ENCODE measurements at places on chromosomes 11 and 22.

DNA sequence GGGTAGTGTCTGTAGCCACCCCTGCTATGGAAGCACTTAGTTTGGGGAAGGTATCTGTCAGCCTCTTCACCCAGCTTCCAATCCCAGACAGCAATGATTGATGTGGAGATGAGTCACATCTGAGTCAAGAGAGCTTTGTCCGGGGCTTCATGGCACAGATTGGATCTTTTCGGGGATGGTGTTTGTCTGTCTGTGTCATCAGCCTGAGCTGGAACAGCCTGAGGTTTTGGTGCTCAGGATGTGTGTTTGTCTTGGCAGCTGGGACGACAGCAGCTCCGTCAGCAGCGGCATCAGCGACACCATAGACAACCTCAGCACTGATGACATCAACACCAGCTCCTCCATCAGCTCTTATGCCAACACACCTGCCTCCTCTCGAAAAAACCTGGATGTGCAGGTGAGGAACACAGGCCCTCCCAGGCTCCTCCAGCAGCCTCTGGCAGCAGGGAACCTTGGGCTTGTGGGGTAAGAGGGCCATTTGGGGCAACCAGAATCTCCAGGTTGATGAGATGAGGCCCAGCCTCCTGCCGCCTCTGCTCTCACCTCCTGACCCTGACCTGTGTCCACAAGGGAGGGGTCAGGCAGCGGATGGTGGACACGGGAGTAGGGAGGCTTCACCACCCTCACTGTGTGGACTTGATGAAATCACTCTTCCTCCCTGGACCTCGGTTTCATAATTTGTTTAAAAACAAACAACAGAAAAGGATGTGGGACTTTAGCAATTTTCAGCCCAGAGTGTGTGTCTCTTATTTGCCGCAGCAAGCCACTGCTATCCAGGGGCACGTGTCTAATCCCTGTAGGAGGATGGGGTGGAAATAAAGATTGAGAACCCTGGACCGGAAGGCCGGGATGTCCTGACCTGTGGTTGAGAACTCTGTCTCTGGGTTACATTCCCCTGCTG lies 124.3 kb downstream of the DBX1 start:
- no peak for DNase-seq

DNA sequence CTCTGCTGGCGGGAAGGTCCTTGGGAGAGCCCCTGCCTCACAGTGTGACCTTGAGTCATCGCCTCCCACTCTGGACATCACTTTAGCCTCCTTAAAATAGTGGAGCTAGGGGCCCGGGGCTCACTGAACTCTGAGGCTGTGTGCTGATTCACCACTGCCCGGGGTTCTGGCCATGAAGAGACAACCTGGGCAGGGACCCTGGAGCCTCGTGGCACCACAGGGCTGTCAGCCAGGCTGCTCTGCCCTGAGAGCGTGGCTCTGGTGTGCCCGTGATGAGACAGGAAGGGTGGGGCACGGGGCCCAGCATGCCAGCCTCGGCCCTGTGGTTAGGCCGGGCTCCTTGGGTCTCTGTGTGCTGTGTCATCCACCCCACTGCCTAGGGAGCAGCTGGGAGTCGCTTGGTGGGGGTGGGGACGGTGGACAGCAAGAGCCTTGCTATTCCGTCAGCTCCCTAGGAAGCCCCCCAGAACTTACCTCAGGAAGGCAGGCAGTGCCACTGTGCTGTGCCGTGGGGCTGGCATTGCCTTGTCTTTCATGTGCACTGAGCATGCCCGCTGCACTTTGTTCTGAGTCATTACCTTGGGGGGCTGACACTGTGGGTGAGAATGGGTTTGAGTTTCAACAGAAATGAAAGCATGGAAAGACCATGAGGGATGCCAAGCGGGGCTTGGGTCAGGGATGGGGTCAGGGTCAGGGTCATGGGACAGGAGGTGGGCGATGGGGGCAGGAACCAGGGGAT lies 31.7 kb downstream of the TPCN2 start:
- no peak for DNase-seq

GRCh38 chr22:41498303-41498835 lies 29.5 kb downstream of the ACO2 start:
- DNase-seq: no peak

DNA sequence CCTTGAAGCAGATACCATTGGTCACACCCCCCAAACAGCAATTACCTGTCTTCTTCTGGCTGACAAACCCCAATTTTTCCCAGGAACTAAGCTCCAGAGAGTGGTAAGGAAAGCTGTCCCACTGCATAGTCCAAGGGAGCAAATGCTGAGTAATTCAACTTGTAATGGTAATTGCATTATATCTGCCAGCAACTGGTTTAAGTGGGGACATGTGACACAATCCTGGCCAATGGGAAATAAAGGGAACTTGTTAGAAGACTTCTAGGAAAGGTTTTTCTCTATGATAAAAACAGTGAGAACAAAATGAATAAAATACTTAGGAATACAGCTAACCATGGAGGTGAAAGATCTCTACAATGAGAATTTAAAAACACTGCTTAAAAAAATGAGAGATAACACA lies 9.5 kb upstream of the ISX start:
- no peak for DNase-seq

GRCh38 chr11:78395597-78395996 lies 22.0 kb downstream of the GAB2 start:
- DNase-seq: no peak

DNA sequence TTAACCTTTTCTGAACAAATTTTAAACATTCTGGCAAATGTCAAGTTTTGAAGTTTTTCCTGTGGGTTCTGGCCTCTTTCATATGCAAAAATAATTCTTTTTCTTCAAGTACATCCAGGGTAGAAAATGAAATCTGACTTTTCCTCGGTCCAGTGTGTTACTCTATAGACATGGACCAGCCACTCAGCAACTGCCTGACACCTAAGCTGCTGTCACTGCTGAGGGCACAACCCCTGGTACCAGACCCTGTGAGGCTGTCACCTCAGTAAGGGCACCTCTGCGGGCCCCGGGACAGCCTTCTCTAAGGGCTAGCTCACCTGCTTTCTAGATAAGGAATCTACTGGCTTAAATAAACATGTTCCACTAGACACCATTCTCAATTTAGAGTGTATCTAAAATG lies 33.8 kb downstream of the PPIL2 start:
- DNase-seq: no peak

DNA sequence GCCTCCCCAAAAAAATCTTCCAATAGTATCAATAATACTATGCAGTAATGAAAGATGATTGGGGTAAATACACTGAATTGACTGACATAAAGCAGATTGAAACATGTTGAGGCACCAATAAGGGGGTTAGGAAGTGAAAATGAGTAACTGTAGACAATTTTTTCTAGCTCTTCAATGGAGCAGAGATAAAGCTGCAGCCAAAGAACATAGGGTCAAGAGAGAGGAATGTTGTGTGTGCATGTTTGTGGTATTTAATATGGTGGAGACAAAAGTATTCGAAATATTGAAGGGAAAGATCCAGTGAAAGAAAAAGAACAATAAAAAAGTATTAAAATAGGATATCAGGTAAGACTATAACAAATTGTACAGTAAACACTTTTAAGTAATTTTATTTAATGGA lies 450.0 kb upstream of the CCDC179 start:
- no peak for DNase-seq

- no peak for DNase-seq
Measured at GRCh38 chr11:79362821-79363220, 78.0 kb downstream of the TENM4 start.

GRCh38 chr11:7630002-7630401 lies 43.3 kb downstream of the CYB5R2 start:
- no peak for DNase-seq

GRCh38 chr11:84396521-84396920 lies 1110.4 kb upstream of the CCDC90B start:
- no peak for DNase-seq

GRCh38 chr11:104442321-104442720 lies 278.4 kb upstream of the PDGFD start:
- no peak for DNase-seq

DNA sequence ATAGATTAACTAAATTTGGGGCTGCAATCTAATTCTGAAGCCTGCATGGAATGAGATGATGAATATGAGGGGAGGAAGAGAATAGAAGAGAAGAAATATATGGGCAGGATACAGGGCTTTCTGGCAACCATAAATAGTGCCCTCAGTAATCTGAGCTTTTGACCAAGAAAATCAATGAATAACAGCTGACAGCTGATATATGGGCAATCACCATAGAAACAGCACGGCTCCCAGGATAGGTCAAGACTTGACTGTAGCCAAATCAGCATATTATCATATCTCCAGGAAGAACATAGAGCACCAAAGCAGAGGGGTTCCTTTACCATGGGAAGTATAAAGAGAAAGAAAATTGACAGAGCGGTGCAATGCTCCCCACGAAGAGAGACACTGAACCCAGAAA lies 643.8 kb upstream of the TENM4 start:
- no peak for DNase-seq

DNA sequence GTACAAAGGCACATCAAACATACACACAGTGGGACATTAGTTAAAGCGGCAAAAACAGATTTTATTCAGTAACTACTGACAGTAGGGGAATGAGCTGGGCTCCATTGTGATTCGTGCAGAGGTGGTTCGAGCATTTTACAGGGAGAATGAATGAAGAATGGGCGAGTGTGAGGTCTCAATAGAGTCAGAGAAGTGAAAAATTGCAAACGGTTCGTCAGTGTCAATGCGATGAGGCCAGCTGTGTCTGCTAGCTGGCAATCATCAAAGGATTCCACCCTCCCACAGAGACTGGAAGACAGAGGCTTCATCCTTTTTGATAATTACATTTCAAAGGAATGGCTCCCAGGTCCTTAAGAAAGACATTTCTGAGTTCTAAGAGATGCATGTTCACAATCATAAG lies 17.4 kb downstream of the OR4D9 start:
- no peak for DNase-seq

DNA sequence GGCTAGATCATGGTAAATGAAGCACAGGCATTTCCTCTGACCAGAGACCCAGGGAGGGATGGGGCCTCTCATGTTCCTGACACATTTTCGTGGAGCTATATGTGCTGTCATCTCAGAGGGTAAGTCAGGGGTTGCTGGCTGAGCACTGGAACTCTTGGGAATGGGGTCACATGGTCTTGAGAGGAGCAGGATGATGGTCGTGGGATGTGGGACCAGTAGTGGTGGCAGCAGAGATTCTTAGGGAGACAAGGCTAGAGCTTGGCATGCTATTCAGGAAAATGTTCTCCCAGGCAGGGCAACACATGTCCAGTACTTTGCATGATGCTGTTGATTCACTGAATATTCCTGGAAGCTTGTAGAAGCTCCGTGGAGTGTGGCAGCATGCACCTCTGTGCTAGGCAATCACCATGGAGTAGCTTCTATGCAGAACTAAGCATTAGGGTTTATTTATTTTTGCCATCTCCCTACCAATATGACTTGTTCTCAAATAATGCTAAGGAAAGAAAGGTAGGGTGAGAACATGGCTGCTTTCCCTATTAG lies 31.4 kb upstream of the TTC12 start:
- DNase-seq: no peak

DNA sequence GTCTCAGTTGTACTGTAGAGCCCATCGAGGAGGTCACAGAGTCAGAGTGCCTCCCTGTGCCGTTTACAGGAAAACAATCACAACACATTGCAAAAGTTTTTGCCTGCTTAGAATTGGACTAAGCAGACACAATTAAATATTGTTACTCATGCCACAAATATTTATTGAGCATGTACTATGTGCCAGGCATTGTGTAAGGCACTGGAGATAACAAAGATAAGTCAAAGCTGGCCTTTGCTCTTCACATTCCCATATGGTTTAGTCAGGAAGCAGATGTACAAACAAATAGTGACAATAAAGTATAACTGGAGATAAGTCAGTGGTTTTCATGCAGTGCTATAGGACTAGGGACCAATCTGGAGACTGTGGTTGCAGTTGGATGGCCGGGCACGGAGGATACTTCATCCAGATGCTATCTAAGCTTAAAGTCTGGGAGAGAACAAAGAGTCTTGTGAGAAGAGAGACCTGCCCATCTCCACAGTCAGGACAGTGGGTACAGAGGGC lies 550.7 kb downstream of the INSC start:
- no peak for DNase-seq

DNA sequence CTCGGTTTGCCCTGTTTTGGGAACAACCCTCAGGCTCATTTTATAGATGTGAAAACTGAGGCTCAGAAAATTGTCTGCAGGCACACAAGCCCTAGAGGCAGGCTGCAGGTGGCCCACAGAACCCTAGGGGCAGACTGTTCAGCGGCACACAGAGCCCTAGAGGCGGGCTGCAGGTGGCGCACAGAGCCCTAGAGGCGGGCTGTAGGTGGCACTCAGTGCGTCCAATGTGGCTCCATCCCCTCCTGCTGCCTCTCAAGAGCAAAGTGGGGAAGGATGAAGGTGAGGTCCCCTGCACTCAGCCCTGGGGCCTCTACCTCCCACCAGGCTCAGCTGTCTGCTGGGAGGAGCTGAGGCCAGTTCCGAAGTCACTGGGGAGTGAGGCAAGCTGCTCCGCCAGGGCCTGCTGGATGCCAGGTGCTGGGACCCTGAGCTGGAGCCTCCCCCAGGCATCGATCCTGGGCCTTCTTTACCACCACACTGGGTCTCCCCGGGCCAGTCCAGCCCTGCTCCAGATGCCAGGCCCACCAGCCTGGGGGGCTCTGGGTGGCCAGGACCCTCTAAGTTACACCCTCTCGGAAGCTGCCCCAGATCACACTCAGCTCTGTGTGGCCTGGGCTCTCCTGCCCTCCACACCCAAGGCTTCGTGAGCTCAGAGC lies 2.3 kb downstream of the ACY3 start:
- DNase-seq: peak; percentile 49

DNA sequence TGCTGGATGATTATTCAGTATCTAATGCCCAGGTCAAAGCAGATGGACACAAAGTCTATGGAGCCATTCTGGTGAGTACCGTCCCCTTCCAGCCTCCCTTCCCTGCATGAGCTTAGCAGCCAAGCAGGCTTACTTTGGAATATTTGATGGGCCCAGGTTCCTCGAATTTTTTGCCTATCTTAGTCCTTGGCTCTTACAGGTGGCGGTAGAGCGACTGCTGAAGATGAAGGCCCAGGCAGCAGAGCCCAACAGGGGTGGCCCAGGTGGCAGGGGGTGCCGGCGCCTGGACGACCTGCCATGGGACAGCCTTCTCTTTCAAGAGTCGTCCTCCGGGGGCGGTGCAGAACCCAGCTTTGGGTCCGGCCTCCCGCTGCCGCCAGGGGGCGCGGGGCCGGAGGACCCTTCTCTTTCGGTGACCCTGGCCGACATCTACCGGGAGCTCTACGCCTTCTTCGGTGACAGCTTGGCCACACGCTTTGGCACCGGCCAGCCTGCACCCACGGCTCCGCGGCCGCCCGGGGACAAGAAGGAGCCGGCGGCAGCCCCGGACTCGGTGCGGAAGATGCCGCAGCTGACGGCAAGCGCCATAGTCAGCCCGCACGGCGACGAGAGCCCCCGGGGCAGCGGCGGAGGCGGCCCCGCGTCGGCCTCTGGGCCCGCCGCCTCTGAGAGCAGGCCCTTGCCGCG lies 741 bp upstream of the TMEM179B start:
- peak; percentile 78 for DNase-seq

DNA sequence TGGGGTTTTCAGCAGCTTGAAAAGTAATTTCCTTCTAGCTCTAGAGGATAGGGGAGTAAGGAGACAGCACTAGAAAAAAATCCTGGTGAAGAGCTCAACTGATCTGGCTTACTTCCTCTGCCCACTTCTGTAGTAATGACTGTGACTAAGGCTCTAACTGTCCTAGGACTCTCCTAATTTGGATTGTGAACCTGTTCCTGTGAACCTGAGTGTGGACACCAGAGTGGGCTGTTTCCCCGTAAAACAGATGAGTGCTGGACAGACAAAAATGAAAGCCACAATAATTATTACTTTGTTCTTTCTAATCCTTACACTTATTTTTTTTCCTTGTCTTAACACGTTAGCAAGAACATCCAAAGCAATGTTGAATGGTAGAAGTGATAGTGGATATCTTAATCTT lies 154.1 kb downstream of the AASDHPPT start:
- DNase-seq: no peak
